CD8-positive, alpha-beta T cell (primary cell): ENCODE measurements at places on chromosomes 4 and X.

DNA sequence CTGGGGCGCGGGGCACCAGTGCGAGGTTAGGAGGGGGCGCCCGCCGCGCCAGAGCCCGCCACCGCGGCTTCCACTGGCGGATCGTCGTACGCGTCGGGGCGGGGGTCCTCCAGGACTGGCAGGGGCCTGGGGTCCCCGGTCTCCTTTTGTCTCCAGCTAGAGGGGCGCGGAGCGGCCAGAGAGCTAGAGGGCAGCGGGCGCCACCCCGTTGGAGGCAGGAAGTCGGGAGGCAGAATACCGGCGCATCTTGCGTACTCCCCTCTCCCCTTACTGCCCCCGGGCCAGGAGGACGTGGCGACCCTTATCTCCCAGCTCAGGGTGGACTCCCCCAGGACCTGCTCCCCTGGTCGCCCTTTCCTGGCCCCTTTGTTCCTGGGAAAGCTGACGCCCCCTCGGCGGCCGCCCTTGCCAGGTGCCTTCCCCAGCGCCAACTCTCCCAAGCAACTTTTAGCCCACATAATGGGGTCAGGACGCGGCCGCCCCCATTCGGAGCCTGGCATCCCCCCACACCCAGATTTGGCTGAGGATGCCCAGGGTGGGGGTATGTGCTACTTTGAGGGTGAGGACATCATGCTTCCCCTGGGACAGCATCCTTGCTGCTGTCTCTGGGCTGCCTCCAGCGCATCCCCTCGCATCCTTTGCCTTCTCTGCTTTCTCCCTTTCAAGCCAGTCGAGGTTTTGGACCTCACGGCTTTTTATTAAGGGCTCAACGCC is 933 bp downstream of the CNKSR2 start:
- no peak for DNase-seq

GRCh38 chr4:94302191-94302590 is 40.4 kb downstream of the HPGDS start:
- no peak for DNase-seq

- DNase-seq = peak; percentile 49
Measured at GRCh38 chr4:2261110-2261852, 628 bp downstream of the MXD4 start.

- DNase-seq = no peak
Measured at GRCh38 chr4:5082376-5082775, 31.1 kb downstream of the STK32B start.

DNA sequence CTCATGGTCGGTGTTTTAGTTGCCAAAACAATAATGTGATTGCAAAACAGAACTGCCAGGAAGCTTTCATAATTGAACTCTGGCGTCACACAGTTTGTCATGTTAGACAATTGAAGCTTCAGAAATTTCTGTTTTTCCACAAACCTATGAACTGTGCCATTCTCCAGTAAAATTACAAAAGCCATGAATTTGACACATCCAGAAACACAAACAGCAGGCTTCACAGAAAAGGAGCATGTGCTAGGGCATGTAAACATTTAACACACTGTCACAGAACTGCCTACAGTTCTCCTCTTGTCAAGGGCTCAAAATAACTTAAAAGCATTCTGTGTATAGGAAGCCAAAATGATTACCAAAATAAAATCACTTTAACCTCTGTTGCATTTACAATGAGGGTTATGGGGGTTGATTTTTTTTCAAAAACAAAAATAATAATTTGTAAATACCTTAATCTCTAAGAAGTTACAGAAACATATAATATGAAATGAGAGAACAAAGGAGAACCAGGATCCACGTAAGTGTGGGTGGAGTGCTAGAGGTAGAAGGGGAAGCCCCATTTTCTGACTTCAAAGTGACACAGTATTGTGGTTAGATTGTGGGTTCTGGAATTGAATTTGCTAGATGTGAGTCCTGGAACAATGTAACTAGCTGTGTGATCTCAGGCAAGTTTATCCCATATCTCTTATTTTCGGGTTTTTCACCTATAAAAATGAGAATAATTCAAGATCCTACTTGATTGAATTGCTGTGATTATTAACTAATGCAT is 295.0 kb downstream of the CENPC start:
- no peak for DNase-seq

GRCh38 chrX:48487362-48487798 is 11.4 kb downstream of the FTSJ1 start:
- DNase-seq = no peak
